ENCODE measurements at places on chromosomes 5 and 9.
A peak's percentile ranks its signal among the peaks of the same experiment; 100 is the strongest.

GRCh38 chr5:1334831-1335539, 9.9 kb downstream of the CLPTM1L start:
- DNase-seq, result no peak

- DNase-seq, result no peak
Measured at GRCh38 chr9:128285033-128285784, 9.1 kb downstream of the SWI5 start.

GRCh38 chr5:138869763-138870500, 5.2 kb downstream of the LRRTM2 start:
- no peak for DNase-seq

DNA sequence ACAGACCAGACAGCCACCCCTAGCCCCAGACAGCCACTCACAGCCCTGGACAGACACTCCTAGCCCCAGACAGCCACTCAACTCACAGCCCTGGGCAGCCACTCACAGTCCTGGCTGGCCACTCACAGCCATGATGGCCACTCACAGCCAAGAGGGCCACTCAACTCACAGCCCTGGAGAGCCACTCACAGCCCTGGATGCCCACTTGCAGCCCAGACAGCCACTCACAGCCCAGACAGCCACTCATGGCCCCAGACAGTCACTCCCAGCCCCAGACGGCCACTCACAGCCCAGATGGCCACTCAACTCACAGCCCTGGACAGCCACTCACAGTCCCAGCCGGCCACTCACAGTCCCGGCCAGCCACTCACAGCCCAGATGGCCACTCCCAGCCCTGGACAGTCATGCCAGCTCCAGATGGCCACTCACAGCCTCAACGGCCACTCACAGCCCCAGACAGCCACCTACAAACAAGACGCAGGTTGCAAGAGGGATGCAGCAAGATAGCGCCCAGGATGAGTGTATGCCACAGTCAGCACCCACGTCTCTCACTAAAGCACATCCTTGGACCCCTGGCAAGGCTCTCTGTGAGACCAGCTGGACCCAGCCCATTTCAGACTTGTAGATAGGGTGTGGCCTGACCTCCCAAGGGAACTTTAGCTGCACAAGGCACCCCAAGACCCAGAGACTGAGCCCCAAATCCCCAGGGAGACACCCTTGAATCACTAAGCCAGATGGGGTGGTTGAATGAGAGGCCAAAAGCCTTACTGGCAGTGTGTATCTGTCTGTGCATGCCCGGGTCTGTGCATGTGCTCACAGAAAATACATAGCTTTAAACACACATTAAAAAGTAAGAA, 22.4 kb downstream of the ZDHHC11B start:
- no peak for DNase-seq

DNA sequence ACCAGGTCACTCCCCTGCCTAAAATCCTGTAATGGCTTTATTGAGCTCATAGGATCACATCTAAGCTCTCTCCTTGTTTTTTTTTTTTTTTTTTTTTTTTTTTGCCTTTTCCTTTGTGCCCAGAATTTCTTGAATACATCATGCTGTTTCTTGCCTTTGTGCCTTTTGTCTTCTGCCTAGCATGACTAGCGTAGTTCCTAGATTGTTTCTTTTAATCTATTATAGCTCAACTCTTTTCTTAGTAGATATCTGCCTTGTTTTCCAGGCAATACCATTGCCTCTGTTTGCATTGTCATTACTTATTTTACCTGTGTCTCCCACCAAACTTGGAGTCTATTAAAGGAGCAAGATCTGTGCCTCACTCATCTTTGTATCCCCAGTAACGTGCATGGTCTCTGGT, 106.1 kb upstream of the C9orf72 start:
- DNase-seq, result no peak

DNA sequence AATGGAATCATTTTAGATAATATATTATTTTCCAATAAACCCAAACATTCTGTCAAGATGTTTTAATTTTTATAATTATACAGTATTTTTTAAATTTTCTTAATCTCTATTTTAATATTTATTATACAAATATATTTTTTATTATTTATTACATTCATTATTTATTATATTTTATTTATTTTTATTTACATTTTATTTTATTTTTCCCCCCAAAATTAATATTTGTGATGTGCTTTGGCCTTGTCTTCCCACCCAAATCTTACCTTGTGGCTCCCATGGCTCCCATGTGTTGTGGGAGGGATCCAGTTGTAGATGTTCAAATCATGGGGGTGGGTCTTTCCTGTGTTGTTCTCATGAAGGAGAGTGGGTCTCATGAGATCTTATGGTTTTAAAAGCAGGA, 382.1 kb downstream of the TLE4 start:
- DNase-seq, result no peak

DNA sequence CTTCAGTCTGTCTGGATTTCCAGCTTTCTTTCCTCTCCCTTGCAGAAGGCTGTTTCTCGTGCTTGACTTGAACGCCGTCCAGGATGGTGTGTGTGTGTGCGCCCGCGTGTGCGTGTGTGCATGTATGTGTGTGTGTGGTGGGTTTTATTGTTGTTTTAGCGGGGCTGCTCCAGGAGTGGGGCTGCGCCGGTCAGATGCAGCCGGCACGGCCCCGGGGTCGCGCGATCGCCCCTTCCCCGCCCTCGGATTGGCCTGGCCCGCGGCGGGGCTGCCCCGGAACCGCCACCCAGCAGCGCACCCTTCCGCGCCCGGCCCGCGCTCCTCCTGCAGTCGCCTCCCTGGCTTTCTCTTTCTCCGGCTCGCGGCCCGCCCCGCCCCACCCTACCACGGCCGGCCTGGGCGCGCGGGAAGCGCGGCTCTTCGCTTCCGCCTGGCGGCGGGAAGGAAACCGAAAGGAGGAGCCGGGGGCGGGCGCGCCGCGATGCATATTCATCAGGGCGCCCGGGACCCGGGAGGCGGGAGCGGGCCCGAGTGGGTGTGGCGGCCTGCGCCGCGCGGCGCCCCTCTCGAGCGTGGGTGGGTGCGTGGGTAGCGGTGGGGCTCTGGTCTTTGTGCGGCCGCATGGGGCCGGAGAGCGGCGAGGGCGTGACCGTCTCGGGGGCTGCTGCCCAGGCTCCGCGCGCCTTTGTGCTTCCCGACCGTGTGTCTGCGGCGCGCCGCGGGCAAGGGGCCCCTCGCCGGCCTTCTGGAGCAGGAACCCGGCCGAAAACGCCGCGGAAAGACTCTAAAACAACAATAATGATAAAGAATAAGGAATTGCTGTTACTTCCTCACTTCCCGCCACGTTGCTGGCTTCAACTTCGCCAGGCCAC, 8.5 kb upstream of the NFIB start:
- peak; percentile 93 for DNase-seq

GRCh38 chr5:36152324-36153297, 700 bp downstream of the SKP2 start:
- no peak for DNase-seq

DNA sequence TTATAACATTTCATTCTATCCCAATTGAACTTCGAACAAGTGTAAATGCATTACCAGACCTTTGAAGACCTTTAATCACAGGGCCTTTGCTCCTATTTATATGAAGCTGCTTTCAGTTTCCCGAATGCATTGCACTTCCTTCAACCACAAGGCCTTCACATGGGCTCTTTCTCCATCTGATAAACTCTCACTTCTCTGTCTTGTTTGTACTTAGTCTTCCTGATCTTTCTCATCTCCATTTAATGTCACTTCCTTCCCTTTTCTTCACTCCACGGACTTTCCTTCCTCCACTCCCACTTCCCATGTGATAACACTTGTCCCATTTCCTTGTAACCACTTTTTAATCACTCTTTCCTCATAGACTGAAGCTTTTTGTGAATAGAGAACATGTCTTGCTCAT, 74.3 kb upstream of the TNC start:
- no peak for DNase-seq

- no peak for DNase-seq
Measured at GRCh38 chr9:106376689-106377088, 486.3 kb upstream of the ZNF462 start.

GRCh38 chr5:39459907-39460306, 35.1 kb upstream of the DAB2 start:
- no peak for DNase-seq

- DNase-seq, result peak; percentile 32
Measured at GRCh38 chr5:142109331-142110045, 909 bp downstream of the NDFIP1 start.

GRCh38 chr9:124259158-124259808, 1.5 kb downstream of the NEK6 start:
- peak; percentile 78 for DNase-seq

- peak; percentile 52 for DNase-seq
Measured at GRCh38 chr9:126754436-126755316, 50.2 kb upstream of the ZBTB43 start.

GRCh38 chr9:123772967-123773366, 157.0 kb downstream of the DENND1A start:
- DNase-seq, result no peak

- DNase-seq, result no peak
Measured at GRCh38 chr5:100856462-100856861, 46.6 kb downstream of the ST8SIA4 start.

- no peak for DNase-seq
Measured at GRCh38 chr9:570187-570586, 271.3 kb upstream of the DMRT1 start.

DNA sequence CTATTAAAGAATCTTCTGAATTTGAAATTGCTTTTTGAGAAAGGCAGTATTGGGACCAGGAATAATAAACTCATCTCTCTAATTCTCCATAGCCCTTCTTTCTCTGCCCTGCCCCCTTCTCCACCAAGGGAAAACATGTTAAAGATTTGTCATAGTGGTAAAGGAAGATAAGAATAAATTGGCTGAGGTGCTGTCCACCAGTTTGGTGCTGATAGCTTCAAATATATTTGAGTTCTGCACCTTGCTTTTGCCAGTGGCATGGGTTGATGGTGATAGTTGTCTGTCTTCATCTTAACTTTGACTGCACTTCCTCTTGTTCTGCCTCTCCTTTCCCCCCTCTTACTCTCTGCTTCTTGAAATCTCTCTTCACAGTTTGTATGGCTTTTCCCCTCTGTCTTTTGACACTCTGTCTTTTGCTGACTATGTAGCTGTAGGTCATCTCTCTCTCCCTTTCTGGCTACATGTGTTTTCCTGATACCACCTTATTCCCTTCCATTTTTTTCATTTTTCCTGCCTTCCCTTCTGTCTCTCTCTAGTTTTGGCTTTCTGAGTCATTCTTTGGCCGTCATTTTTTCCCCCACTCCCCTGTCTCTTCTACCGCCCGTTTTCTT, 56.6 kb downstream of the NDUFS4 start:
- no peak for DNase-seq

DNA sequence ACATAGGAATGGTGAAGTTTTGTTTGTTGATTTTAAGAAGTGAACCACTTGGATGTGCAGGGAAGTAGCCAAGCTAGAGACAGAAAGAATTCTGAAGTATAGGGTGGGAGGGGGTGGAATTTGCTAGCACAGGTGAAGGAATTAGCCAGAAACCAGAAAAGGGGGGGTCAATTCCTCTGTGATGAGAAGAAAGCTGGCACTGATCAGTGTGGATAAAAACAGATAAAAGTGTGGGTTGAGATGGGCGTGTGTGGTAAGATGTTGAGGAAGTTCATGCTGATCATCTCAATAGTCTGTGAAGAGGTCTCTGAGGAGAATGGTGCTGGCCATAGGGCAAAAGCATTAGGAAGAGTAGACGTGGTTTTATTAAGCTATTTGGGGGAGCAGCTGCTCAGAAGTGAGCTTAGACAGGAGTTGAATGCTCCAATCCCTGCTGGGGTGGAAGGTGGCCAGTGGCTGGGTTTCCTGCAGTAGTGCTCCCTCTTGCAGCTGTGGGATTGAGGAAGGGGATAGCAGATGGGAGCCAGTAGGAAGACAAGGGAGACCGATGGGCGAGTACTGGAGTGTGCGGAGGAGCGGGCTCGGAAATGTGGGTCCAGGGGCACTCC, 88.7 kb upstream of the ELL2 start:
- DNase-seq, result no peak

- no peak for DNase-seq
Measured at GRCh38 chr5:11072568-11072967, 311.5 kb upstream of the DAP start.

- DNase-seq, result peak; percentile 88
Measured at GRCh38 chr9:35756275-35757225, 2.5 kb upstream of the MSMP start.

- DNase-seq, result no peak
Measured at GRCh38 chr5:90557871-90558270, 726 bp upstream of the ADGRV1 start.

- DNase-seq, result no peak
Measured at GRCh38 chr9:99811598-99812383, 9.9 kb upstream of the NR4A3 start.

- no peak for DNase-seq
Measured at GRCh38 chr5:108620516-108620915, 127.2 kb upstream of the FER start.

GRCh38 chr5:148746826-148747535, 79.4 kb upstream of the ADRB2 start:
- DNase-seq, result no peak

DNA sequence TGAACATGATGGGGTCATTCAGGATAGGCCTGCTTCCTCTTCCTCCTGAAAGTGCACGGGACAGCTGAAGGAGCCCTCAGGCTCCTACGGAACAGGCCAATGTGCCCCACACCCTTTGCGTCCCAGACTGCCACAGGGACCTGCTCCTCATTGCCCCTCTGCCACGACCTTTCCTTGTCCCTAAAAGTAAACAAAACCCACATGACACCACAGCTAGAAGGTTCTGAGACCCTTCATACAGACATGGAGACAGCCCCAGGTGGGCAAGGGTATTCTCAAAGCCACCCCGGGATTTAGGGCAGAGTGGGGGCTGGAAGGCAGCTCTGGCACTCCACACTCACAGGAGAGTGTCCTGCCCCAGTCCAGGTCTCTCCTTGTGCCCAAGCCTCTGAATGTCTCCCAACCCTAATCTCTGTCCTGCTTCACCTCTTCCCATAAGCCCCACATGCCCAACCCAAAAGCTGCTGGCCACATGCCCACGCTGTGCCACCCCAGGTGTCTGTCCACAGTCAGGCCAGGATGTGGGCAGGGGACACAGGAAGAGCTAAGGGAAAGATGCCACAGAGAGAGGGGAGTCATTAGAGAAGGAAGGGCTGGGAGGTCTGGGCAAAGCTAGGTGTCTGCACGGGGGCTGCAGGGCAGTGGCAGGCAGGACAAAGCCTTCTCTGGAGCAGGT, 800 bp downstream of the AMBP start:
- no peak for DNase-seq
